Activated naive CD4-positive, alpha-beta T cell treated with anti-CD3 and anti-CD28 coated beads, Interleukin-2, amount 50 U/mL, for 72 hours (primary cell): ENCODE measurements at places on chromosomes 1 and 21. TPM values are rescaled to one million over a fixed set of nuclear protein-coding genes. Genes with fewer than 3 reads are reported as not detected.

- no peak for DNase-seq
Measured at GRCh38 chr1:231265379-231265778, 24.4 kb downstream of the GNPAT start.

- no peak for DNase-seq
Measured at GRCh38 chr1:210292231-210292871, 36.4 kb upstream of the HHAT start.

Gene PPIAL4G
- 0.36 TPM for total RNA-seq

GRCh38 chr1:39960431-39960958 lies 5.5 kb downstream of the MFSD2A start:
- no peak for DNase-seq

DNA sequence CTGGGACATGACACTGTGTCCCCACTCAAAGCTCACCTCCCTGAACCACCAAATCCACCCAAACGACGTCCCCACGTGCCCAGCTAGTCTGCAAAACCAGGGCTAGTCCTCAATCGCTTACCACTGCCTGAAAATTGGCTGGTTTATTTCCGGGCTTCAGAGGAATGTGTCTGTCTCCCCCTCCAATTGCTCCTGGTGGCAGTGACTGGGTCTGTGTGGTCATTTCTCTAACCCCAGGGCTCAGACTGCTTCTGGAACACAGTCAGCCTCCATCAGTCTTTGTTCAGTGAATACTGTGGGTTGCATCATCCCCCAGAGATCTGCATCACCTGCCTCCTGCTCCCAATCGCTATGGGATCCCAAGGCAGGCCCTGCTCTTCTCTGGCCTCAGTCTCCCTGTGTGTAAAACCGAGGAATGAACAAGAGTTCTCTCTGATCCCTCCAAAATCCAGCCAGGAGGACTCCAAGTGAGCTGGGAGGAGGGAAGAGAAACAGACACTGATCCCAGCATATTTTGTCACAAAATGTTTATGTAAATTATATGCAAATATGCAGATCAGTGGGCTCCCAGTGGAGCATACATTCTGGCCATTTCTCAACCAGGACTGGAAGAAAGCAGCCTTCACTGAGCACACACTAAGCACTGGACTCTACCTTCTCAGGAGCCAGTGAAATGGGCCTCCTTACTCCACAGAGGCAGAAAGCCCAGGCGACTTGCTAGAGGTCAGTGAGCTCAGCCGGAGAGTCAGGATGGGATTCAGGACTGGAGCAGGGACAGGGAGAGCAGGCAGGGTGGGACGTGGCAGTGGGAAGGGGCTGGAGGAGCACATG lies 20.9 kb downstream of the SDC3 start:
- no peak for DNase-seq

DNA sequence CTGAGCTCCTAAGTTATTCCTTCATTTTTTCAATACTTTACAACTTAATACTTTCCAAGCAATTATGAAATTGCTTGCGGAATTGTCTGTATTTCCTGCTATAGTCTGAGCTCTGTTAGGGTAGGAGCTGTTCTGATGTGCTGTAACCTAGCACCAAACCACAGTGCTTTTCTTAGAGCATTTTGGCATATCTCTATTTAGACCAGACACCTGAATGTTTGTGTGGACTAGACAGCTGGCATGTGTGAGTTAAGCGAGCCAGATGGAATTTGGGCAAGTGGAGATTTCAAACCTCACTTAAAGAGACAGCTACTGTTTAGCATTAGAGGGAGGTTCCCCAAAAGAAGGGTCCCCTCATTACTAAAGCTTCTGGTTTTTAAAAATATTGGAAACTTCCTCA lies 106.1 kb downstream of the RWDD3 start:
- DNase-seq, result no peak

Gene PALMD
- total RNA-seq, result not detected

DNA sequence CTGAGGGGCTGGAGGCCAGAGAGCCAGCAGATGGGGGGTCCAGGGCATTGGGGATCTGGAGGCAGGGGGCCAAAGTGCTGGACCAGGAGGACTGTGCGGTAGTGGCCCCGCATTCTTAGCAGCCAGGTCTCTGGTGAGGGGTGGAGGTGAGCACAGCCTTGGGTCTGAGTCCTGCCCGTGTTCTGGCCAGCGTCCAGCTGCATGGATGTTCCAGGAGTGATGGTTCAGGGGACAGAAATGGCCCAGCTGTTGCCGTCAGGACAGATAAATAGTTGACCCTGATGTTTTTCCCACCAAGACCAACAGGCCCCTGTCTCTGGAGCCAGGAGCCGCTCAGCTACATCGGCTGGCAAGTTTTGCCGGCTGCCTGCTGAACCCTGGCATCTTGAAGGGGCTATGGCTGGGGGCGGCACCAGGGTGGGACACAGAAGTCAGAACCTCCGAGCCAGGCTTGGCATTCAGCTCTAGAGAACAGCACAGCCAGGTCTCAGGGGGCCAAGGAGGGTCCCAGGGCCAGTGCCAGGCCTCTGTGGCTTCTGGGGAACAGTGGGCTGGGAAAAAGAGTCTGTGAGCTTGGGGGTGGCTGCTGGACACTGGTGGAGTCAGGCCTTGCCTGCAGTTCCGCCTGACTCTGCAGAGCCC lies 19.4 kb upstream of the TTC34 start:
- no peak for DNase-seq

- peak; percentile 51 for DNase-seq
Measured at GRCh38 chr1:30697571-30698376, 25.6 kb downstream of the MATN1 start.

Gene SPRR2B
- not detected for total RNA-seq

Gene TSNAX
- 22.3 TPM for total RNA-seq
